ENCODE measurements at places on chromosomes 5 and 9.
A peak's percentile ranks its signal among the peaks of the same experiment; 100 is the strongest.

DNA sequence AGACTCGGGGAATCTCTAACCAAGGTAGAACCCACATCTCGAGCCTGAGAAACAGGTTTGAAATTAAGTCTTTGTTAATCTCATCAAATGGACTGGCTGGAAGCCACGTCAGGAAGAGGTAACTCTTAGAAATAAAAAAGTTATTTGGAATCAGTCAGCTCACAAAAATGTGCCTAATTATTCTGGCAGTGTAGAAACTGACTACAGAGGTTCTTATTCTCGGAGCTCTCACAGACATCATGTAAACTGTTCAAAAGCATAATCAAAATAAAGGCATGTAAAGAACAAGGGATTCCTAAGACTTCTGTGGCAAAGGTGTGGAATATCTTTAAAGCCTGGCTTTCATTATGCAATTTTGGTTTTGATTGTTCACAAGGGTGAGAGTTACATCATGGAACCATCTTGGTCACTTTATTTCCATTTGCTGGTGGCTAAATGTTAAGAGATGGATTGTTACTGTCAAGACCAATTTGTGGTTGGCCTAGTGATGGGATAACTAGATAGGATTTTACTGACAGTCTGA, 85.1 kb downstream of the OTULIN start:
- no peak for DNase-seq

DNA sequence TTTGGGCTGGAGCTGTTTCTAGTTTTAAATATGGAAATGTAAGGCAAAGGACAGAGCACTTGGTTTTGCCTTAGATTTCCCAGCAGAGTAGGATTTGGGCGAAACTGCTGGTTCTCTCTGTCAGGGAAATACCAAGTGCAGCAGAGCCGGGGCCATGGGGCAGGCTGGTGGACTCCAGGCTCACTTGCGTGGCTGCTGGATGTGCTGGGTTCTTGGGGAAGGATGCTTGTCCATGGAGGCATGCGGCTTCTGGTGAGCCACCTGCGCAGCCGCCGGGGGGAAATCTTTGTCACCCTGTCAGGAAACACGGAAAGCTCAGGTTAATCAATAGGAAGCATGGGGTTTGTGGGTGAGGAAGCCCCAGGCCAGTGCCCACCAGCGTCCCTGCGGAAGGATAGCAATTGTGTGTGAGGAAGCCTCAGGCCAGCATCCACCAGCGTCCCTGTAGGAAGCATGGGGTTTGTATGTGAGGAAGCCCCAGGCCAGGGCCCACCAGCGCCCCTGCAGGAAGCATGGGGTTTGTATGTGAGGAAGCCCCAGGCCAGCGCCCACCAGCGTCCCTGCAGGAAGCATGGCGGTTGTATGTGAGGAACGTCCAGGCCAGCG, 80.1 kb downstream of the DAP start:
- no peak for DNase-seq

DNA sequence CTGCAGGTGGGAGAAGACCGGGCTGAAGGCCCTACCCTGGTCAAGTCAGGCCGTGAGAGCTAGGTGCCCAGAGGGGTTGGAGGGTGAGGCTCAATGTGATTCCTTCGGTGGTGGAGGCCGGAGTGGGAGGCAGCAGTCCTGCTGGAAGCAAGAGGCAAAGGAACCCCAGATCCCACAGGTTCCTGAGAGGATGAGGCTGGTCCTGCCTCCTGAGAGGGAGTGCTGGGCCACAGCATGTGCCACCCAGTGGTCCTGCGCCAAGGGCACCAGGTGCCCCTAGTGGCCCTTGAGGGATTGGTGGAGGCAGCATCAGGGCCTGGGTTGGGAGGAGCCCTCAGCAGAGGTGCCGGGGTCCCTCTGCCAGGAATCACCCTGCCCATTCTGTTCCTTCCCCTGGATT, 59.1 kb downstream of the BARX1 start:
- DNase-seq, result no peak

DNA sequence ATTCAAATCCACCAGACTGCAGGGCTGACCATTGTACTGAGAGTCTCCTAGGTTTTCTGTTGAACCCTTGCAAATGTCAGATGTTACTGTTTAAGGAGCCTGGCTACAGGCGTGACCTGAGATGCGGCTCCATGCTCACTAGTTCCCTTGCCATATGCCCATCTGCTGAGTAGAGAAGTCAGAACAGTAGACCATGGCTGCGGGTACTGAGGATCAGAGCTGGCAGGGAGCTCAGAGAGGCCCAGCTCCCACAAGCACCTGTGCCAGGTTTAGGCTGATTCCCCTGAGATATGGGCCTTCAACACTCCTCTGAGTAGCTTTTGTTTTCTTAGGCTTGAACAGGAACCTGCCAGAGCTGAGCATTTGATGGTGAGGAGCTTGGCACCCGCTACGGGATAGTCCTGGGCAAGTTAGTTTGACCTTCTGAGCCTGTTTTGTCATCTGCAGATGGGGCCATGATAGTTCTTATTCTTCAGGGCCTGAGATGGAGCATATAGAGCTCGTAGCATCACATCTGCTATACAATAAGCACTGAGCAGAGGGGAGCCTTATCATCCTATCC, 83.7 kb downstream of the BOD1 start:
- no peak for DNase-seq

DNA sequence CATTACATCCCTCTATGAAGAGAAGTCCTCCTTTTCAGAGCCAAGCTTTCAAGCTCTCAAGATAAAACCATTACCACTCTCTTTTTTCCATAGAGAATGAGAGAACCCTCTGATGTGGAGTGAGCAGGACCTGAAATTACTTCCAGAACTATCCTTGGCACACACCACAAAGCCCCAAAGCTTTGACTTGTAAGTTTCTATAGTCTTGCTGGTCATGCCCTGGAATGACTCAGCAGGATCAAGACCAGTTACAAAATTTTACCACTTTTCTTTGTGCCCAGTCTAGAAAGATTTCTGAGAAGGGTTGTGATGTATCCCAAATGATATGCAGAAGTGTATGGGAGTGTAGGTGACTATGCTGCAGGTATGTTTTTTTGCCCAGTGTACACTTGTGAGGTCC, 760.6 kb downstream of the TLE1 start:
- DNase-seq, result no peak

GRCh38 chr9:22244139-22245011, 202.2 kb upstream of the DMRTA1 start:
- DNase-seq, result peak; percentile 62

Data from HT1080 (cell line).